NCI-H1436 (cell line): ENCODE measurements at places on chromosomes 11 and 22.
A peak's percentile ranks its signal among the peaks of the same experiment; 100 is the strongest.

- DNase-seq, result no peak
Observed at GRCh38 chr11:95688501-95689222, 100.9 kb downstream of the FAM76B start.

DNA sequence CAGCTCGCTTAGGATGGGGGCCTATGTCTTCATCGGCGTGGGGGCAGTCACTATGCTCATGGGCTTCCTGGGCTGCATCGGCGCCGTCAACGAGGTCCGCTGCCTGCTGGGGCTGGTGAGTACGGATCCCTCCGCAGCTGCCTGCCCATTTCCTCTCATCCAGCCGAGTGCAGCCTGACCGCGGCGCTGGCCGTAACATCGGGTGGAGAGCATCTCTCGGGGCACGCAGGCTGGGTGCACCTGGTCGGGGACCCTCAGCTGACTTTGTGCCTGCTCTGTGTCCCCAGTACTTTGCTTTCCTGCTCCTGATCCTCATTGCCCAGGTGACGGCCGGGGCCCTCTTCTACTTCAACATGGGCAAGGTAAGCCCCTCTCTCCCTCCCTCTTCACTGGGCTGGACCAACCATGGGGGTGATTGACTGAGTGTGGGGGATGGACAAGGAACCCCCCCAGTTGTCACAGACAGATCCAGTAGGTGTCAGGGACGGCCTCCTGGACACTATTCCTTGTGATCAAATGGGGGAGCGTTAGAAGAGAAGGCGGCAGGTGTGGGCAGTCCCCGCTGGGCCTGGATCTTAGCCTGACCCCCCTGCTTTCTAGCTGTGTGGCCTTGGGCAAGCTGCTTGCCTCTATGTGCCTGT lies 39.7 kb downstream of the CD82 start:
- no peak for DNase-seq

DNA sequence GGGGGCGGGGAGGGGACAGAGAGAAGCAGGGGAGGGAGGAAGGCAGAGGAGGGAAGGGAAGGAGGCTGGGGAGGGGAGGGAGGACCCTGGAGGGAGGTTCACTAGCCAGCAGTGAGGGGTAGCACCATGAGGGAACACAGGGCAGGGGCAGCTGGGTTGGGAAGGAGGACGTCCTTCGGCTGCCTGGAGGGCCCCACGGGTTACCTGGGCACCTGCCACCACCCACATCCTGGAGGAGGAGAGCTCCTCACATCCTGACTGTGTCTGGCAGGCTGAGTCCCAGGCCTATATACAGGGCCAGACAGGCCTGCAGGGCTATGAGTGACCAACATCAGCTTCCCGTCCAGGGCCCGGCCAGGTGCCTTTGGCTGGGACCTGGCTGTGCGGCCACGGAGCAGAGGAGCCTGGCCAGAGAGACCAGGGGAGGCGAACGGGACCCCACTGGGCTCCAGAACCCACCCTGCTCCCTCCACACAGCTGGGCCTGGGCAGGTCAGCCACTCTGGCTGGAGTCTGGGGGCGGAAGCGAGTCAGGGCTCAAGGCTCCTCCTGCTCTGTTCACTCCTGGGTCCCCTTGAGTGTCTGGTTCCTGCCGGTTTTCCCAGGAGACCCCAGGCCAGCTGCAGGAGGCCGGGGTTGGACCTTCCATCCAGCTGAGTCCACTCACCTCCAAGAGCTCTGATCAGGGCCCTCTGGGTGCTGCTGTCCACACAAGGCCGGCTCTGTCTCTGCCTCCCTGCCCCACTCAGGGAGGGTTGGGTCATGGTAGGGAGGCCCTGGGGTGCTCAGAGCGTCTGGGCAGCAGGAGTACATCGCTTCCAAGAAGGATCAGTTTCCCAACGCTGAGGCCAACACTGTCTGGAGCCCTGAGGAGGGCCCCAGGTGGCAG lies 677.7 kb downstream of the BRD1 start:
- no peak for DNase-seq

DNA sequence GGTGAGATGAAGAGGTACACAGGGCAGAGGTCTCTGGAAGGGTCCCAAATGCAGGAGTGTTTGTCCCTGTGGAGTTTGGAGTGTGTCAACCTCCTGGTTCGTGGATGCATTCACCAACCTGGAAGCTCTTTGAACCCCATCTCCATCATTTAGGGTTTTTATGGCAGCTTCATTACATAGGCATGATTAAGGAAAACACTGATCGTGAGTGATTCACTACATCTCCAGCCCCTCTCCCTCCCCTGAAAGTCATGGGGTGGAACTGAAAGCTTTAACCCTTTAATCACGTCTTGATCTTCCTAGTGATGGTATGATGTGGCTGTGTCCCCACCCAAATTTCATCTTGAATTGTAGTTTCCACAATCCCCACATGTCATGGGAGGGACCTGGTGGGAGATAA lies 19.8 kb upstream of the INCENP start:
- no peak for DNase-seq

GRCh38 chr11:1437500-1437899 lies 47.8 kb downstream of the BRSK2 start:
- DNase-seq, result no peak

DNA sequence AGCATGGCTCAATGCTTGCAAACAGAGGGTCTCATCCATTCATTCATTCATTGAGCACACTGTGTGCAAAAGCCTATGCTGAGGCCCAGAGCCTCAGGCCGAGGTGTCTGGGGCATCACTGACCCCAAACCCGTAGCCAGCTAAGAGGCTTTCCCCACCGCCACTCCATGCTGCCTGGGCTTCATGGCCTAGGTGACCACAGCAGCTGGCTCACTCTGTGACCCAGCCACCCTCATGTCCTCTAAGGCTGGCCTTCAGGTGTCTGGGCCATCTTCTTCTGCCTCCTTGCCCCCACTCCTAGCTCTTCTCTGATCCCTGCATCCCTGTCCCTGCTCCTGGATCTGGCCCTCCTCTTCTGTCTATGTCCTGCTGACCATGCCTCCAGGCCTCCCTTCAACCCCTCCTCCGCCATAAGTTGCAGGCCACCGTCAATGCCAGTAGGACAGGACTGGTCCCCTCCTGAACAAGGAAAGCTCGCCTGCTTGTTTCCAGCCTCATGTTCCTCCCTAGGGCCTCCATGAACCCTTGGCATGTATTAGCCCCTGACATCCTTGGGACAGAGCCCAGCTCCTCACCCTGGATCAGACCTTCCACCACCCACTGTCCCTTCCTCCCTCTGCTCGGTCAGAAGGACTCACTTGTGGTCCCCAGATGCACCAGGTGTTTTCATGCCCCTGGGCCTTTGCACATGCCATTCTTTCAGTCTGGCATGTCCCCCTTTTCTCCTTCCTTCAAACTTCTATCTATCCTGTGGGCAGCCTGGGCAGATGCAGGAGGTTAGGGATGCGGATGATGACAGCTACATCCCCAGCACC lies 92.8 kb downstream of the MYEOV start:
- DNase-seq, result no peak

GRCh38 chr11:86106916-86107315 lies 38.0 kb upstream of the PICALM start:
- DNase-seq, result no peak

GRCh38 chr11:73267122-73267846 lies 4.9 kb upstream of the P2RY6 start:
- DNase-seq, result no peak

GRCh38 chr11:33211580-33211979 lies 45.6 kb upstream of the HIPK3 start:
- no peak for DNase-seq

DNA sequence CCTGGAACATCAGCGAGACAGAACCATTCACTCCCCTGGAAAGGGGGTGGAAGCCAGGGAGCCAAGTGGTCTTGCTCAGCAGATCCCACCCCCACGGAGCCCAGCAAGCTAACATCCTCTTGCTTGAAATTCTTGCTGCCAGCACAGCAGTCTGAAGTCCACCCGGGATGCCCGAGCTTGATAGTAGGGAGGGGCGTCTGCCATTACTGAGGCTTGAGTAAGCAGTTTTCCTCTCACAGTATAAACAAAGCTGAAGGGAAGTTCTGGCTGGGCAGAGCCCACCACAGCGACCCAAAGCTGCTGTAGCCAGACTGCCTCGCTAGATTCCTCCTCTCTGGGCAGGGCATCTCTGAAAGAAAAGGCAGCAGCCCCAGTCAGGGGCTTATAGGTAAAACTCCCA lies 764.8 kb upstream of the LUZP2 start:
- DNase-seq, result no peak

- DNase-seq, result peak; percentile 60
Observed at GRCh38 chr11:116791002-116791812, 472 bp downstream of the APOA5 start.
